Stimulated activated CD8-positive, alpha-beta memory T cell treated with anti-CD3 and anti-CD28 coated beads, Interleukin-4, amount 100 ng/mL, for 1 hour (primary cell): ENCODE measurements at places on chromosomes 2 and 18.

DNA sequence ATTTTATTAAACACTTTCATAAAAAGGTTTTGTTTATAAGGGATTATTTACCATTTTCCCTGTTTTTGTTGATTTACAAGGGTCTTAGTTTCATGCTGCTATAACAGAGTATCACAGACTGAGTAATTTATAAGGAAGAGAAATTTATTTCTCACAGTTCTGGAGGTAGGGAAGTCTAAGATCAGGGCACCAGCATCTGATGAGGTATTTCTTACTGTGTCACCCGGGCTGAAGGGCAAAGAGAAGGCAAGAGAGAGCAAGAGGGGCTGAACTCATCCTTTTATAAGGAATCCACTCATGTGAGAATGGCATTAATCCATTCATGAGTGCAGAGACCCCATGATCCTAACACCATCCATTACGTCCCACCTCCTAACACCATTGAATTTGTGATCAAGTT, 160.0 kb upstream of the SLC39A10 start:
- no peak for DNase-seq

- DNase-seq: no peak
These were observed 87.8 kb upstream of the TFCP2L1 start for GRCh38 chr2:121372721-121373353.

DNA sequence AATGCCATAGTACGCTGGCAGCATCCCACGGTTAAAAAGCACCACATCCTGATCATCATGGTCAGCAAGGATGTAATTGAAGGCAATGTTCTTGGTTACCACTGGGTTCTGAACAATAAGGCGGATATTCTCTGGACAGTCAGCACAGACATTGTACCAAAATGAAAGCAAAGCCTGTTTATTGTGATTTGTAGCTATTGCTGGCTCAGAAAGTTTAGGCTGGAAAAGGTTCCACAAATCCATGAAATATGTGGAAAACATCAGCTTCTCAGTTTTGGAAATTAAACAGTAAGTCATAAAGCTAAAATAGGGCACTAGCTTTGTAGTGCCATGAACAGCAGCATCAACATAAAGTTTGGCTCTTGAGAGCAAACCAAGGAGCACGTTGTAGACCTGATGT, 52.2 kb downstream of the C2orf74 start:
- no peak for DNase-seq

DNA sequence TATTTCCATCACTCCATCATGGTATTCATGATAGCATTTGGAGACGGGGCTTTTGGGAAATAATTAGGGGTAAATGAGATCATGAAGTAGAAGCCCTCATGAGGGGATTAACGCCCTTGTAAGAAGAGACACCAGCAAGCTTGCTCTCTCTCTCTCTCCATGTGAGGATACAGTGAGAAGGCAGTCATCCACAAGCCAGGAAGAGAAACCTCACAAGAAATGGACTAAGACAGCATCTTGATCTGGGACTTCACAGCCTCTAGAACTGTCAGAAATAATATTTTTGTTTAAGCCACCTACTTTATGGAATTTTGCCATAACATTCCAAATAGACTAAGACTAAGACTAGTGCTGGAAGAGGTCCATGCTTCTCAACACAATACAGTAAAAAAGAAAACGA, 464.6 kb upstream of the GCFC2 start:
- no peak for DNase-seq

DNA sequence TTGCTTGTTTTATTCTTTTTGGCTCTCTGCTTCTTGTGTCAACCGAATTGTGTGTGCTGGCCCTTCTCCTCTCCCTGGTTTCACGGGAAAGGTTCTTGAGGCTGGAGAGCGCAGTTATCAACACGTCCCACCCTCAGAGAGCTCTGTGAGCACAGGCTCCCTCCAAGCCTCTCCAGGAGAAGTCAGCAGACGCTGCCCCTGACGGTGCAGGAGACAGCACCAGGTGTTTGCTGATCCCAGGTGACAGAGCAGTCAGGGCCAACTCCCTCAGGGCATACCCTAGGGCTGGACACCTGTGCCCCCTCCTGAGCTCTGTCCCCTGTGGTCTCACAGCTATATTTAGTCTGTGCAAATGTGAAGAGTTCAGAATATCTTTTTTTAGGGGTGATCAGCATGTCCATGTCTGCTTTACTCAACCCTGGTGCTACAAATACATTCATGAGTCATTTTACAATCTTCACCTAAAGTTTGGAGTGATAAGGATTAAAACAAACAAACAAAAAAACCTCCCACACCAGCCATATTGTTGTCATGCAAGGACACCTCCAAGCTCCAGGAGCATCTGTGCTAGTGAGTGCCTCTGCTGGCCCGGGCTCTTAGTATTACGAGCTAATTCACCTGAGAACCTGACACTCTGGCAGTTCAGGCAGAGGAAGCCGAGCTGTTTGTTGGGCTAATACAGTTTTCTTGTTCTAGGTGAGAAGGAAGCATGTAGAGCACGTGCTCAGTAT, 65.9 kb upstream of the TMEM200C start:
- no peak for DNase-seq

- DNase-seq: no peak
These were observed 409.0 kb downstream of the LPIN1 start for GRCh38 chr2:12155303-12156051.

DNA sequence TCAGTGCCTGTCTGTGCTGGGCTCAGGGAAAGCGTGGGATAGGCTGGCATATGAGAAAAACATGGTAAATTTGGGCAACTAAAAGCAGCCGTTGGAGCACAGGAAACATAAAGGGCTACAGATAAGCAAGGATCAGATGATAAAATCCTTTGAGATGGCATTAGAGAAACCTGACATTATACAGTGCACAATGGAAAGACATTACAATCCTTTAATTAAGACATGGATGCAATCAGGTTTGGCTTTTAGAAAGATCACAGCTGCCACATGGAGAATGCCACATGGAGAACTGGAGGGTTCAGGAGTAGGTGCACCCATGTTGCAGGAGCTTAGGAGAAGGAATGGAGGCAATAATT, 117.3 kb downstream of the CDC42EP3 start:
- no peak for DNase-seq

- no peak for DNase-seq
These were observed 91.4 kb upstream of the RBMS1 start for GRCh38 chr2:160584972-160585494.

GRCh38 chr18:75364512-75365253, 62.8 kb downstream of the SMIM21 start:
- DNase-seq: no peak

- no peak for DNase-seq
These were observed 225.0 kb downstream of the TMEM163 start for GRCh38 chr2:134493797-134494196.

GRCh38 chr2:20443276-20443920, 3.5 kb upstream of the RHOB start:
- no peak for DNase-seq

DNA sequence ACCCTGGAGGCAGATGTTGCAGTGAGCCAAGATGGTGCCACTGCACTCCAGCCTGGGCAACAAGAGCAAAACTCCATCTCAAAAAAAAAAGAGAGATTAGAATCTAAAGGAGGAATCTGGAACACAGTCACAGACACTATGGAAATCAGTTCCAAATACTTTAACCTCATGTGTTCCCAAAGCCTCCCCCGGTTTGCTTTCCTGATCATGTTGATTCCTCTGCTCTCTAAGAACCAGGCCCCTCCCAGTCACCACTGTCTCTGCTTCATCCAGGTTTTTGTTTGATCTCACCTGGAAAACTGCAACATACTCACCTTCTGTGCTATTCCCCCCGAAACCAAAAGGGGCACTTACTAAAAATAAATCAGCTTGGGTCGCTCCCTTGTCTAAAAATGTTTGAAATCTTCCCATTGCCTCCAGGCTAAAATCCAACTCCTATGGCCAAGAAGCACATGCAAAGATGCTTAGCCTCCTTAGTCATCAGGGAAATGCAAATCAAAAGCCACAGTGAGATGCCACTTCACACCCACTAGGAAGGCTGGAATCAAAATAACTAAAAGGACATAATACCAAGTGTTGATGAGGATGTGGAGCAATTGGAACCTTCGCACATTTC, 6.2 kb upstream of the NEU2 start:
- DNase-seq: no peak

DNA sequence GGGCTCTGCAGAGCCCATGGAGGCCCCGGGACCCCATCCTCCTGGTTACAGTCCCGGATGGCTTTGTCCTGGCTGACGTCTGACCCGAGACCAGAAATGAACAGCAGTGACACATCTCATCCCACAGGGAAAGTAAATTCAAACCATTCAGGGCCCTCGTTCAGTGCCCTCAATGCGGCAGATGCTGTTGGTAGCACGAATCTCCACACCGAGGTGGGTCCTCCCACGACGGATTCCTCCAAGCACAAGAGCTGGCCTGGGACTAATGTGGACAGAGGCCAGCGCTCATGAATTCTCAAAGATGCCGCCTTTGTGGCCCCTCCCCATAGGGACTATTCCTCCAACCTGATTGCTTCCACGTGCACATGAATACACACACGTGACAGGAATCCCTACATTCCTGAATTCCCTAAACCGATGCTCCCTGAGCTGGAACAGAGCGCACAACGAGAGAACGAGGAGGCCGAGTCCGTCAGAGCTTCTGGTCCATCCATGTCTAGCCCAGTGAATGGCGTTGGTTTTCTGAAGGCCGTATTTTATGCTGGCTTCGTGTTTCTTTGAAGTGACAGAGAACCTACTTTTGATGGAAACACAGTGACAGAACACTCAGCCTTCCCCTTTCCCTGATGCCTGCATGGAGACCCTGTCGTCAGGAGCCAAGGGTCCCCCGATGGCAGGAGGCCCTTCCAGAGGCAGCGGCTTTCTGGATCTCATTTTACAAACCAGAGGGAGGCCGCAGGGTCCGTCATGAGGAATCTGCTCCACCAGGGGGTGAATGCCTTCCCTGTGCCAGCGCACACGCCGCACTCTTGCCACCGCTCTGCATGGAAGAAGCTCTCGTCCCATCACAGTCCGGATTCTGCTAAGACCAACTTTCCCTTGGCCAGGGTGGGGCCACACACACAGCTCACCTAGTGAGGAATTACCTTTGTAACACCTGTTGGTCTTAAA, 64.3 kb upstream of the SNTG2 start:
- DNase-seq: no peak

GRCh38 chr18:35658112-35658511, 76.6 kb downstream of the GALNT1 start:
- no peak for DNase-seq

GRCh38 chr18:63532471-63532870, 9.7 kb upstream of the SERPINB12 start:
- no peak for DNase-seq

DNA sequence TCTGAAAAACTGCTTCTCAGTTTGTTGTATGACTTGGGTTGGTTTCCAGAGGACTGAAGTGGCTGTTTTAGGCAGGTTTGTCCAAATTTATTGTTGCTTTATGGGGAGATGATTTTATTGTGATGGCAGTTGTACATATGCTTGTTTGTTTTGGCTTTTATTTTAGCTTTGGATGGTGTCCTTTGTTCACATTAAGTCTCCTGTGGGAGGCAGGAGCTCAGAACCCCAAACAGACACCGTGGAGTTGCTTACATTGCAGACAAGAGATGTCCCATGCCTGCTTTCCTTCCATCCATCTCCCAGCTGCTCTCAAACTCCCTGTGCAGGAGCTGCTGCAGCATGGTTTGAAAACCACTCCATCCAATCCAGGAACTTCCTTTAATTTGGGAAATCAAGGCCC, 414.7 kb downstream of the LPIN1 start:
- DNase-seq: no peak

DNA sequence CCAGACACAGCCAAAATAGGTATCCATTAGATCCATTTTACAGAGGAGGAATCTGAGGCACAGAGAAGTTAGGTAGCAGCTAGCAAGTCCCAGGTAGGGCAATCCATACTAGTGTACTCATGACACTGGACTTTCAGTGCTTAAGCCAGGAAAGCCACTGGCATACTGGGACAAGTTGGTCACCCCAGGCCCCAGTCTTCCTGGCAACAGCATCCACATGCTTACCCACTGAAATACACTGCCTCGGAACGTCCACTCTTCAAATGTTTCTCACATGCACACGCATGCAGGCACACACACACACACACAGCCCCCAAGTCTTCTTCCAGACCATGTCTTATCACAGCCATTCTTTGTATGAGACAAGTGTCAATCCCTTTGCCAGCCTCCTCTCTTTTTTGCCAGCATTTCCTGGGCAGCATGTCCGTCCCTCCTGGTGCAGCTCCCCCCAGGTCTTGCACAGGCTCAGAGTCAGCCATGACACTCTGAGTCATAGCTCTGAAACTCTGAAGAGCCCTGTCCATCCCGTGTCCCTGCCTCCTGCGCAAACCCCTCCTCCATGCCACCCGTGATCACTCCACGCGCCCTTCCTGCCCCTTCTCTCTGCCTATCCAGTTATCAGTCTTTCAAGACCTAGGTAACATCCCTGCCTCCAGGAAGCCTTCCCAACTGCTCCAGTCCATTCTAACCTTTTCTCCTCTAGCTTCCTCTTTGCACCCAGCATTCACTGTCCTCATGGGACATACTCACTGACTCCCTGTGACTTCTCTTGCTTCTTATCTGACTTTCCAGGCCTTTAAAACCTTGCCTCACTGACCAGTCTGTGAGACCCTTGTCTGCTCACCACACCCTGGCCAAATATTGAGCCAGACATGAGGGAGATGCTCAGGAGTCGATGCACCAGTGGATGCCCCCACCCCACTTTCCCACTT, 10.9 kb upstream of the TEX261 start:
- no peak for DNase-seq

DNA sequence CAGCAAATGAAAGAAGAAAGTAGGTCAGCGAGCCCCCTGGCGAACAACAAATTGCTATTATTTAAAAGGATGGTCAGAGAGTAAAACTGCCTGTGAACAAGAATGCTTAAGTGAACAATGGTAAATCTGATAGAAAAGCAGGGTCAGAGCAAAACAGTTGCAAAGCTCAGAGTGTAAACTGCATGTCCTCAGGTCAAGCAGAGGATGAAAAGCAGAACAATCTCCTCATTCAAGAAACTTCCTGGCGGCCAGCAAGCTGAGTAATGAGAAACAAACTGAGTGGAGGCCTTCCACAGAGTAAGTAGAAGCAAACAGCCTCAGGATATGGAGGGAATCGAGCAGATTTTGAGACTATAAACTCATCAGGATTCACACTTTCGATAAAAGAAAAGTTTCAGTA, 117.9 kb downstream of the PPP1R1C start:
- no peak for DNase-seq

DNA sequence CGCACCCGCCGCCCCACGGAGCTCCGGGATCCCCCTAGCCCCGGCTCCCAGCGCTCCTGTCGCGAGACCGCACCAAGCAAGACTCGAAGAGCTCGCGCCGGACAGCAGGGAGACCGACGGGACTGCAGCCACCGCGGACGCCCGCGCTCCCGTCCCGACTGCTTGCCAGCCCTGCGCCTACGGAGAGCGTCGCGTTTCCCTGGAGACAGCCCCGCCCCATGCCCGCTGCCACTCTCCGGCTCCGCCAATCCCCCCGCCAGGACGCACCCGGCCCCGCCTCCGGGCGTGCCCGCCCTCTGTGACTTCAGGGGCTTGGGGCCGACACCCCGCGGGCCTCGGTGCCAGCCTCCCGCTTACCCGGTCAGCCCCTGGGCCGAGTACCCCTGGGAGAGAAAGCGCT, at the start of gene ANKMY1:
ANKMY1 (minus strand) TSS at position 181 of the 400 bp plus-strand sequence. CDS start 653 bp downstream, outside the sequence.
- no peak for DNase-seq

GRCh38 chr18:21177822-21178221, 64.2 kb upstream of the GREB1L start:
- DNase-seq: no peak

GRCh38 chr18:77061946-77062517, 70.6 kb downstream of the MBP start:
- DNase-seq: no peak
